ENCODE measurements at places on chromosomes 3 and 15.

- no peak overlapping the region for H3K4me3 ChIP-seq
- H3K4me1 ChIP-seq = no peaks in the 10 kb centered on the region
- no peaks in the 10 kb centered on the region for H3K36me3 ChIP-seq
- no peaks in the 10 kb centered on the region for H3K27me3 ChIP-seq
Measured at GRCh38 chr3:204102-204501, 7.5 kb downstream of the CHL1 start.

- DNase-seq = no peak
- no peaks in the 10 kb centered on the region for H3K4me1 ChIP-seq
- H3K27me3 ChIP-seq = no peaks in the 10 kb centered on the region
- H3K36me3 ChIP-seq = no peaks in the 10 kb centered on the region
Measured at GRCh38 chr3:110301781-110302180, 769.8 kb upstream of the NECTIN3 start.

DNA sequence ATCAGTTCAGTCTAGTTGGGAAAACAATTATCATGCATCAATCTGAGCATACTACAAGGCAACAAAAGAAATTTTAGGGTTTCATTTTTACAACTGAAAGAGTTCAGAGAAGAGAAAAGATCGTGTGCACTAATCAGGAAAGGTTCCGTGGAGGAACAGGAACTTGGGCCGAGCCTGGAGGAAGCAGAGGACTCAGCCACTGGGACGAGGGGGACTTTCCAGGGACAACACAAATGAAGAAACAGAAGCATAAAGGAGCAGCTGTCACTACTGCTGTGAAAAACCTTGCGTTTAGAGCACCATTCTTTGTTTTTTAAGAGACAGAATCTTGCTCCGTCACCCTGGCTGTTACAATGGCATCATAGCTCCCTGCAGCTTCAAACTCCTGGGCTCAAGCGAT lies 60.5 kb downstream of the MYO1E start:
- H3K27me3 ChIP-seq = peaks cover 19% of the 10 kb centered on the region
- no peaks in the 10 kb centered on the region for H3K36me3 ChIP-seq
- no peak overlapping the region for H3K4me3 ChIP-seq
- peaks cover 6% of the 10 kb centered on the region for H3K4me1 ChIP-seq

- H3K27ac ChIP-seq = peak overlapping the region; percentile 74
- DNase-seq = no peak
- peaks cover 8% of the 10 kb centered on the region for H3K36me3 ChIP-seq
- H3K27me3 ChIP-seq = no peaks in the 10 kb centered on the region
- peak overlapping the region; percentile 56 for H3K4me3 ChIP-seq
Measured at GRCh38 chr15:58475573-58476524, 44.1 kb downstream of the LIPC start.

DNA sequence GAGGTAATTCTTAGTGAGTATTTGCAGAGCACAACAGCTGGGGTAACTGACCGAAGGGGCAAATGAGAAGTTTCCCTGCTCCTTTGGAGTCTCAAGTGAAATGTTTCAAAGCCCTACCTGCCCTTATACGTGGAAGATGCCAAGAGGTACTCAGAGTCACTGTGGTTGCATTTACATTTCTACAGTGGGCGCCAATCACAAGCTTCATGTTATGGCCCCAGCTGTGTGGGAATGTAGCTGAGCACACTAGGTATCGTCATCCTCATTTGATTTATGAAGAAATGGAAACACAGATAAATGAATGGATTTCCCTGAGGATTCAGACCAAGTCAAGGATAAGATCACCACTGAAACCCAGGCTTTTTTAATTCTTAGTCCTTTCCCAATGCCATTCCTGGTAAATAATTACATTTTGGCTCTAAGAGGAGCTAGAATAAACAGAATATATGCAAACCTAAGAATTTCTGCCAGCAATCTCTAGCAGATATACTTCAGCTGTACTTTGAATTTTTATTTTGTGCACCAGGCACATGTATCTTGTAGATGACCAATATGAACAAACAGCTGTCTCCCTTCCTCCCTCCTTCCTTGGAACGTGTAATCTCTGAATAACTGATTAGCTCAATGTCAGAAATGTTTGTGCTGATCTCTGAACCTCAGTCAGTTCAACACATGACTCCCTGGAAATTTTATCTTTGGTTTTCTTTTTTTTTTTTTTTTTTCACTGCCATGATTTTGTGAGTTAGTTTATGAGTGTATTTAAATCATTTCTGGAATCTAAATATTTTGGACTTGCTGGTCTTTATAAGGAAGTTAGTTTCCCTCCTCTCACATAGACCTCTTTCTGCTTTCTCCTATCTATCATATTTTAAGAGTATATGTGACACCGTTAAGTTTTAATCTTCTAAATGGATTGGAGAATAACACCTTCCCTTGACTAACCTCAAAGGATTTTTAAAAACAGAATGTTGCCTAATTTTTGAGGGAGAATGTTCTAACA lies 69.2 kb downstream of the MAP2K5 start:
- no peak for DNase-seq
- H3K4me1 ChIP-seq = peaks cover 3% of the 10 kb centered on the region
- peaks cover 2% of the 10 kb centered on the region for H3K36me3 ChIP-seq
- no peak overlapping the region for H3K27ac ChIP-seq
- no peaks in the 10 kb centered on the region for H3K27me3 ChIP-seq
- no peak overlapping the region for H3K4me3 ChIP-seq

GRCh38 chr3:78900426-78900825 lies 867.4 kb downstream of the ROBO1 start:
- DNase-seq = no peak
- H3K36me3 ChIP-seq = no peaks in the 10 kb centered on the region
- no peak overlapping the region for H3K4me3 ChIP-seq
- H3K4me1 ChIP-seq = no peaks in the 10 kb centered on the region

Data from T-helper 2 cell treated with Interferon-gamma antibody and Interleukin-4, amounts not matched to agents 5 μg/mL and 100 μg/mL, for 36 hours (primary cell).